ENCODE measurements at places on chromosomes 1 and 21.

DNA sequence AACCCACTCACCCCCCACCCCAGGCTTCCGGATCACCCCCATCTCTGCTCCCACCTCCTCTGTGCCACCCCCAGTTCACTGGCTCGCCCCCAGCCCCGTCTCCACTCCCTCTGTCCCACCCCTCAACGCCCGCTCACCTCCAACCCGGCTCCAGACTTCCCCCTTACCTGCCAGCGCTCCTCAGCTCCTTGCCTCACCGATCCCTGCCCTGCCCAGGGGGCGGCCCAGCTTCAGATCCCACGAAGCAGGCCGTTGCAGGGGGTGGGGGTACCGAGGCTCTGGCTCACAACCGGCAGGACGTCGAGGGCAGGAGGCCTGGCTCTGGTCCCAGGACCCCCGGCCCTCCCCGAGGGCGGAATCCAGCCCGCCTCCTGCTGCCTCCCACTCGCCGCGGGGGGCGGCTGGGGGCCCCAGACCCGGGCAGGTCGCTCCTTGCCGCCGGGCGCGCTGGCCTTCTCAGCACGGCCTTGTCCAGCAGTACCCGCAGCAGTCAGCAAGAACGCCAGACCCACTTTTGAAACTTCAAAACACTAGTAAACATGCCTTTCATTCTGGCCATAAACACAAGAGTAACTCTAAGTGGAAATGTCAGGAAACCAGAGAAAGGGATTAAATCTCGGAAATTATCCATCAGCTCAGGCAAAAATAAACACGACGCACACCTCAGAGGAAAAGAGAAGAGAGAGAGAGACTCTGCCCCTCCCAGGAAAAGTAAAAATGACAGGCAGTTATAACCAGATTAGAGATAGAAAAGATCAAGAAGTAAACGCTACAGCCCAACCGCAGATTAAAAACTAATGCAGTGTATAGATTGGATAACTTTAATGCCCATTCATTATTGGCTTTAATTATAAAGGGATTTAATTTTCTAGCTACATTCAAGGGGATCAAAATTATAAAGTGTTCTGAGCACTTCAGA, 1.0 kb upstream of the FAM89A start:
- peak; percentile 63 for DNase-seq

- DNase-seq = no peak
These were observed 27.9 kb upstream of the PRRC2C start for GRCh38 chr1:171457412-171457811.

- DNase-seq = no peak
These were observed 131.9 kb downstream of the NPHP4 start for GRCh38 chr1:5860277-5860676.

DNA sequence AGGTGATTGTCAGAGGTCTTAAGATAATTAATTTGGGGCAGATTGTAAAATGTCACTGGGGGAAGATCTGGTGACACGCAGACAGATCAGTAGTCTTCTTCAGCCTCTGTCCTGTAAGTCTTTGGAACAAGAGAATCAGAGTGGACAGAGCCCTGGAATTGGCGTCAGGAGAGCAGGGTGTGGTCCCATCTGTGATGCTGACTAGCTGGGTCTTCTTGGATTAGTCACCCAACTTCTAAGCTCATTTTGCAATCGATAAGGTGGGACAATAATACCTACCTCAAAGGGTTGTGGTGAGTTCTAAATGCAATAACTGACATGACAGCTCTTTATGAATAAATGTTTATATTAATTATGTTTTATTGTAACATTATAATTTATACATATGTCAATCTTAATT, 4.8 kb downstream of the FASLG start:
- DNase-seq = no peak

- no peak for DNase-seq
These were observed 44.6 kb upstream of the C1orf174 start for GRCh38 chr1:3944578-3945125.

- DNase-seq = no peak
These were observed 94.7 kb upstream of the VAMP3 start for GRCh38 chr1:7676274-7676945.

- no peak for DNase-seq
These were observed 451.1 kb downstream of the RWDD3 start for GRCh38 chr1:95685081-95685480.

GRCh38 chr1:162023547-162024501, at the start of gene OLFML2B:
Gene OLFML2B, minus strand, starts transcription at chr1:162023869. Its CDS starts 439 bp downstream, at chr1:162023430.
- peak; percentile 58 for DNase-seq

GRCh38 chr1:86696522-86696921, 7.9 kb upstream of the SH3GLB1 start:
- DNase-seq = no peak

DNA sequence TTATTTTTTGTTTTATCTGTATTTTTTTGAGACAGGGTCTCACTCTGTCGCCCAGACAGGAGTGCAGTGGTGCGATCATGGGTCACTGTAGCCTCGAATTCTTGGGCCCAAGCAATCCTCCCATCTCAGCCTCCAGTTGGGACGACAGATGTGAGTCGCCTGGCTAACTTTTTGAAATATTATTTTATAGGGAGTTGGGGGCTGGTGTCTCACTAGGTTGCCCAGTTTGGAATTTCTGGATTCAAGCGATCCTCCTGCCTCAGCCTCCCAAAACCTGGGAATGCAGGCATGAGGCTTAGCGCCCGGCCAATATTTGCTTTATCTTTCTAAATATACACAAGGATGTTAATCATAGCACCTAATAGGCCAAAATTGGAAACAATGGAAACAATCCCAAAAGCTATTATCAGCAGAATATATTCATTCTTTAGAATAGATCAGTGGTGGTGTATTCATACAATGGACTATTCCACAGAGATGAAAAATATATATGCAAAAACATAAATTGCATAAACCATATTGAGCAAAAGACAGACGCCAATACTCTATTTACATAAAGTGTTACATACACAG, 55.9 kb downstream of the DAP3 start:
- no peak for DNase-seq

GRCh38 chr21:36510911-36511310, 31.0 kb upstream of the CLDN14 start:
- DNase-seq = no peak

DNA sequence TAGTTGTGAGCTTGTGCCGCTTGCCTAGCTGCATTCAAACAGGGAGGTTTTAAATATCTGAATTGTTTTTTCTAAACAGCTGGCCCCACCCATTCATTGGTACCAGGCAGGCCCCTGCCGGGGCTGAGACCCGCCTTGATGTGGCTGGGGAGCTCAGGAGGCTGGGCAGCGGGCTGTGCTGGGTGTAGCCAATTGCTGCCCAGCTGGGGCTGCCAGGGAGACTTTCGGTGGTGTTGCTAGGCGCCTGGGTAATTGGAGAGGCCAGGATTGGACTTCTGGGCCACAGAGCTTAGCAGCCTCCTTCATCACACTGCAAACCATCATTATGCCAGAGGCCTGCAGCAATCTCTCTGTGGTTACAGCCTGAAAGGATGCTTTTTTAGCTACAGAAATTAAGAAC, 12.2 kb downstream of the RHBDL2 start:
- no peak for DNase-seq

DNA sequence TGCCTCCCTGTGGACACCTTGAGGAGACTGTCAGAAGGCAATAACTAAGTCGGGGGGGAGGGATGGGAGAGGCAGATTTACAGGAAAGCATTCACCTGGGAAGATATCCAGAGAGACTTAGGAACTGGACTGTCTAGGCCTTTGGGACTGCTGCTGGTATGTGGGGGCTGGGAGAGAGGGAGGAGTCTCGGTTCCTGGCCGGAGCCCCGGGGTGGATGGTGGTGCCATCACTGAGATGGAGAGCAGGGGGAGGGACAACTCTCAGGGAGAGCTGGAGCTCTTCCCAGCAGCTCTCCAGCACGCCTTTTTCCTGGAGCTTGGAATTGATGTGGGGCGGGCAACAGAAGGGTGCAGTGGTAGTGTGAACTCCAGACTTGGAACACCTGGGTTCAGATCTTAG, 22.1 kb downstream of the PTPRF start:
- DNase-seq = no peak

GRCh38 chr1:89829186-89829585, 8.4 kb downstream of the LRRC8D start:
- no peak for DNase-seq

DNA sequence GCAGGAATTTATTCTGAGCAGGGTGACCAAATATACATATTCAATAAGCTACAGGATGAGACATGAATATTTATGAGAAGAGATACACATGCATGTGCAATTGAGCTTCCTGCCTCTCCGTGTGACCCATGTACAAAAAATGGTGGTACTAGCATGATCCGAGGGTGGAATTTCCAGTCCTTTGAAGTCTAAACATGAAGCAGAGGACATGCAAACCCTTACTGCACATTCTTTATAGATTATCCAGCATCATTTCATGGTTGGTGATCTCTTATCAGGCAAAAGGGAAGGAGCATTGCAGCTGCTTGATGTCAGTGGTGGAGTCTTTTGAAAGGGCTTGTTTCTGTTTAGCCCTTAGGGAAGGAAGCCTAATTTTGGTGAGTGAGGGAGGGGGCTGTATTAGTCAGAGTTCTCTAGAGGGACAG, 448.6 kb downstream of the SETD4 start:
- no peak for DNase-seq

- DNase-seq = no peak
These were observed 39.3 kb upstream of the RGS4 start for GRCh38 chr1:163029901-163030300.

DNA sequence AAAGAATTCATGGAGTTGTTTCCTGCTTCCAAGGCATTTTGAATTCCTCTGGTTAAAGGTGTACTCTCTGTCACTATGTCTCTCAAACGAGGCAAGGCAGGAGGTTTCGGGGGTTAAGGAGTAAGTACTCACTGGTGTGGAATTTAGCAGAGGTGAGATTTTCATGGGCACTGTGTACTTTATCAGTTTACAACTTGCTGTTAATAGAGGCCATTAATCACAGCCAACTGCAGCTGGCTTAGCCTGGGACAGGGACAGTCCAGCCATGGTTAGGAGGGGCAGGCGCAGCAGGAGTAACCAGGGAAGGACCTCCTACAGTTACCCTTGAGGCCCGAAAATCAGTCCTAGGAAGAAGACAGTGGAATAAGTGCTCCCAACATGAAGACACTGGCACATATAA, 18.1 kb upstream of the TMEM9 start:
- DNase-seq = no peak

GRCh38 chr1:17875171-17875881, 120.2 kb downstream of the ACTL8 start:
- no peak for DNase-seq

DNA sequence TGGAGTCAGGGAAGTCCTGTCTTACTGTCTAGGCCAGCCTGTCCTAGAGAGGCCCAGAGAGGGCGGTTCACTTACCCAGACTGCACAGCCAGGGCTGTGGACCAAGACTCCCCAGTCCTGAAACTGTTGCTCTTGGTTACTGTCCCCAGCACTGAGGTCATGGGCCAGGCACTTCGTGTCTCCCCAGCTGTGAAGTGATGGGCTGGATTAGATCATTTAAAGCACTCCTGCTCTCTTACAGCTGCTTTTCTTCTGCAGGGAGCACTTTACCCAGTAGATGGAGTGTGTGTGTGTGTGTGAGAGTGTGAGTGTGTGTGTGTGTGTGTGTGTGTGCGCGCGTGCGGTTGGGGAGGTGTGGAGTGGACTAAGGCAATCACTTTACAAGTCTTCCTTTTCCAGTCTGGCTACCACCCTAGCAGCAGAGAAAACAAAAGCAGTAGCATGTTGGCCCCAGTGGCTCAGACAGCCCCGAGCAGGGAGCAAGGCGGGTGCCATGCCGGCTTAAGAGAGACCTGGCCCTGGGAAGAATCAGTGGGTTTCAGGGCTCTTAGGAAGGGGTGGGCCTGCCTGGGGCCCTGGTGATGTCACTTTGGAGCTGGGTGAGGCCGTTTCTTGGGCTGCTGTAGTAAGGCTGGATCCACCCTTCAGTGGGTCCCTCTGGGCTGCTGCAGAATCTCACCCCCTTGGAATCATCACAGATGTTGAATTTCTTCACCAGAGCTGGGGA, 2.4 kb downstream of the SPSB1 start:
- DNase-seq = no peak

DNA sequence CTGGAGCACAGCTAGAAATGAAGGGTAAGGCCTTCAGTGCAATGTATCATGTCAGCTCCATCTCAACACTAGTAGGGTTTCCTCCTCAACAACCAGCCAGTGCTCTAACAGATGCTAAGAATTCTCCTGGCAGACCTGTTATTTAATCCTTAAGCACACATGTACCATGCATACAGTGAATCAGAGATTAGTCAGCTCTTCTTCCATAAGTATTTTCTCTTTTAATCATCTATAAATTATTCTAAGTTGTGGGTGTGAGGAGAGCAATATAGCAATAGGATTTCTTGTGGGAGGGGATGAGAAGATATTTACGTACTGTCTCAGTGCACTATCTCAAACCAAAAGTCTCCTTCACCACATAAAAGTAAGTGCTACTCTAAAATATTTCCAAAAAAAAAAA, 95.3 kb downstream of the COP1 start:
- no peak for DNase-seq

DNA sequence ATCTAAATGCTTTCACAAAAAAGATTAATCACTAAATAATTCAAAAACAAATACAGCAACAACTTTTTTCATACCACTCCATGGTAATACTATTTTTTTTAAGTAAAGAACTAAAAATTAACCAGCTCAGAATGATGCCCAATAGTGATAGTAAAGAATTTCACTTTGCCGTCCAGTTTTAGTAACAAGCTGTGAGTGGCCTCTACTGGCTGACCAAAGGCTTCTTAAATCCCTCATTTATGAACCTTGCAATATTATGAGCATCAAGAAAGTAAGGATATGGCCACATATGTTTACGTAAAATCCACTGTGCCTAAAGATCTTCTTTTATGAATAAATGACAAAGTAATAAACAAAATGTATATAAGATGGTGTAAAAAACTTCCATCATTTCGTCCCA, 108.6 kb downstream of the GPATCH2 start:
- DNase-seq = no peak

GRCh38 chr1:2504949-2505272, 21.5 kb downstream of the PANK4 start:
- DNase-seq = no peak

- DNase-seq = no peak
These were observed 39.4 kb downstream of the PTAFR start for GRCh38 chr1:28136922-28137613.

DNA sequence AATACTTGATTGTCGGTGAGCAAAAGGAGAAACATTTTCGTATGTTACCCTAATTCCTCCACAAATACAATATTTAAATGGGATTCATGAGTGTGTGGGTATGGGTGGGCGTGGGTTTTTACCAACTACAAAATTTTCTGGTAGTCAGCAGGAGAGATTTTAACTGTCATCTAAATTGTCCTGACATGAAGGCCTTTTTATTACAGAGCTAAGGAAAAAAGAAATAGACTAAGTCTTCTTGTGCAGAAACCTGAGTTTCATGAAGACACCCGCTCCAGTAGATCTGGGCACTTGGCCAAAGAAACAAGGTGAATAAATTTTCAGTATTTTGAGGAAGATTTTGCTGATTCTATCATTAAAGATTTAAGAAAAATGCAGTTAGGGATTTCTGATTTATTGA, 752 bp downstream of the RGS18 start:
- no peak for DNase-seq

GRCh38 chr21:35408401-35408800, 359.3 kb upstream of the RUNX1 start:
- DNase-seq = no peak

- no peak for DNase-seq
These were observed 5.2 kb downstream of the TRNP1 start for GRCh38 chr1:26998429-26999300.

GRCh38 chr1:181804989-181805388, 256.5 kb downstream of the ZNF648 start:
- DNase-seq = no peak

GRCh38 chr21:33974513-33975468, 59.2 kb upstream of the ATP5PO start:
- DNase-seq = no peak

- DNase-seq = no peak
These were observed 16.7 kb upstream of the PSMD4 start for GRCh38 chr1:151237678-151238466.

GRCh38 chr1:116769104-116769452, 14.8 kb downstream of the CD2 start:
- no peak for DNase-seq

Data from HuH-7.5 (cell line).